Pulmonary artery endothelial cell (primary cell): ENCODE measurements at places on chromosomes 1 and 21. TPM values are rescaled to one million over a fixed set of nuclear protein-coding genes. Genes with fewer than 3 reads are reported as not detected.

MRPL39 gene
- 47.1 and 65.4 TPM in 2 replicates for total RNA-seq

MYOG gene
- total RNA-seq, result not detected in 2 replicates

TMEM81 gene
- total RNA-seq, result 1.2 and 3.0 TPM in 2 replicates

ALPL gene
- total RNA-seq, result 0.13 TPM in 1 of 2 replicates, not detected in the other

- no peak for DNase-seq
Observed at GRCh38 chr1:203186091-203186445, 436 bp downstream of the CHI3L1 start.

DNA sequence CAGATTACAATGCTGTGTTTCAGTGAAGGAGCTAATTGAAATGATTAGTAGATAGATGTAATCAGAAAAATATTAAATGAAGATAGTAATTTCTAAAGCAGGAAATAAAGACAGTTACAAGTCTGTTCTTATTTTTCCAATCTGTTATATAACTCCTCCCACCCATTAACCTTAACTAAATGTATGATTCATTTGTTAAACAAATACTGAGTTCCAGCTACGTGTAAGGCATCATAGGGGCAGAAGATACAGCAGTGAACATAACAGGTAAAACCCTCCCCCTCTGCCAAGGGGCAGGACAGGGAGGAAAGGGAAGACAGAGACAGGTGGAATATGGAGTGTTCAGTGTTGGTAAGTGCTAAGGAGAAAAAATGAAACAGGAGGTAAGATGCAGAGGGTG, at the start of gene FAM177B:
FAM177B (plus strand) TSS at position 231 of the 400 bp plus-strand sequence. CDS start 9,344 bp downstream, outside the sequence.
- no peak for DNase-seq

DNA sequence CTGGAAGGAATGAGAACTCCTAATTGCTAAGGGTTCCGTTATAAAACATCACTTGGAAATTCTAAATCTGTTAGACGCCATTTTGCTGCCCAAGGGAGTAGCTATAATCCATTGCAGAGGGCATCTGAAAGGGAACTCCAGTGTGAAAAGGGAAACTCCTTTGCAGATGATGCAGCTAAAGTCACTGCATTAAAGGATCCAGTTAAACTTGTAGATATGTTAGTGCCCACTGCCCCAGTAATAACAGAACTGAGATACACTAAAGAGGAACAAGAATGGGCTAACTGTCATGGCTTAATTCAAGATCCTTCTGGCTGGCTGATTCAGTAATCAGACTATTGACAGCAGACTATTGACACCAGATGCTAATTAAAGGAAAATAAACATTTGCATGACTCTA, 81.8 kb upstream of the KIAA0040 start:
- no peak for DNase-seq

GRCh38 chr1:192513697-192514096, 61.9 kb upstream of the RGS1 start:
- DNase-seq, result no peak

- DNase-seq, result no peak
Observed at GRCh38 chr1:30764939-30765555, 7.5 kb upstream of the LAPTM5 start.

GRCh38 chr1:79638382-79638781, 631.9 kb upstream of the ADGRL4 start:
- DNase-seq, result no peak
